NAMALWA (cell line): ENCODE measurements at places on chromosomes 1 and 21.

GRCh38 chr1:38487396-38487795 lies 372.2 kb downstream of the RRAGC start:
- no peak for DNase-seq

- DNase-seq, result no peak
Observed at GRCh38 chr1:34796990-34797389, 4.2 kb downstream of the GJA4 start.

DNA sequence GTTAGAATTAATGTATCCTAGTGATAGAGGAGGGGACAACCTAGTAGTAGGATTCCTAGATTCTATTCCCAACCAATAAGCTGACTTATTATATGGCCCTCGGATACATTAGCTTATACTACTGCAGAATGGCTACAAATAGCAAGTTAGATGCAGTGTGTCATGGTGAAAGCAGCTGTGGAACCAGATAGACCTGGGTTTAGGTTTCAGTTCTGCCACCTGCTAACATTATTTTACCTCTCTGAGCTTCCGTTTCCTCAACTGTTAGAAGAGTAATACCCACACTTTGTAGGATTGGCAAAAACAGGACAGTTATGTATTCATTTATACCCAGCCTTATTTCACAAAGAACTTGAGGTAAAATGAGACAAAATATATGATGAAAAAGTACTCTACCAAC lies 21.6 kb upstream of the MAGOH start:
- DNase-seq, result no peak

GRCh38 chr1:200302192-200302920 lies 107.5 kb downstream of the ZNF281 start:
- DNase-seq, result peak; percentile 81

DNA sequence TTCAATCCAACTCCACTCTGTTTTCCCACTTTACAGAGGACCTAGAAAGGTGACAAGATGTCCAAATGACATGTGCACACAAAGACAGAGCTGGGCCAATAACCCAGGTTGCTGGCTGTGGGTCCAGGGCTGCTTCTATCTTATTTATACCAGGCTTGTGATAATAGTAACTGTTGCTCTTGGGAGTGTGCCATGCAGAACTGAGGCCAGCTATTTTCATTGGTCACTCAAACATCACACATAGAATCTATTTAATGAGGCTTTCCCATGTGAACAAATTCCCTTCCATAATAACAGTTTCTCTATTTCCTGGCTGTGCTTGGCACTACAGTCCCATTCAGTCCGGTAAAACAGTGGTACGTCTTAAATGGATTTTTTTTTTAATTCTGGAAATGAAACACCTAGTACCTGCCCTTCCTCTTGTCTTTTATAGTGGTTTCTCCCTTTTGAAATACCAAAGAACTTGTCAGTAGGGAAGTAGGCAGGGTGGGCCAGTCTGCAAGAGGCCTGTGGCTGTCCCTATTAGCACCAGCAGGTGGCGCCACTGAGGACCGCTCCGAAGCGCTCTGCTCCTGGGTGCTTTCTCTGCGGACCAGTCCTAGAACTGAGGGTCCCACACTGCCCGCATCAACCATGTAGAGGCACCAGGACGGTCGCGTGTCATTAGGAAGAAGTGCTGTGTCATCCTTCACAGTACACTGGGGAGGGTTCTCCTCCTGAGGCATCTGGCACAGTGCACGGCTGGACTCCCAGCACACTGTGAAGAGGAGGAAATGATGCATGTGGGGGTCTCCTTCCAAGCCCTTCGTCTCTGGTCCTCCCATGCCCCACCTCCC lies 52.1 kb downstream of the GPR161 start:
- DNase-seq, result peak; percentile 73

GRCh38 chr1:19272064-19272463 lies 16.5 kb downstream of the AKR7A3 start:
- DNase-seq, result peak; percentile 0

- DNase-seq, result no peak
Observed at GRCh38 chr1:171758011-171758410, 16.1 kb upstream of the VAMP4 start.

DNA sequence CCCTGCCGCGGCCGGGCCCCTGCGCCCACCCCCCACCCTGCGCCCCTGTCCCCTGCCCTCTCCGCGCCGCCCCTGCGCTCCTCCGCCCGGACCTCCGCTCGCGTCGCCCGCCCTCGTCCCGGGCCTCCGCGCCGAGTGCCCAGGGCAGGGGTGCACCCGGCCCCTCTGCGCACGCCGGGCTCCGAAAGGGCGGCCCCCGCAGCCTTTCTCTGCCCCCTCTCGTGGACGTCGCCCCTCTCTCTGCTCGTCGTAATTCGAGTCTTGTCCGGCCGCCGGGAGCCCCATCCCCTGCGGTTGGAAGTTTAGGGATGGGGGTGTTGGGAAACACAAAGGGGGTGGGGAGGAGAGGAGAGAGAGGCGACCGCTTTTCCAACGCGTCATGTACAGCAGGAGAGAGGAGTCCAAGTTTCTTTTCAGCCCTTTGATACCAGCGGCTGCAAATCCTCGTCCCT lies 407 bp downstream of the GALNT2 start:
- peak; percentile 36 for DNase-seq

- DNase-seq, result peak; percentile 22
Observed at GRCh38 chr1:201795066-201795465, 33.9 kb upstream of the IPO9 start.

- DNase-seq, result no peak
Observed at GRCh38 chr1:180796897-180797640, 115.6 kb upstream of the KIAA1614 start.

DNA sequence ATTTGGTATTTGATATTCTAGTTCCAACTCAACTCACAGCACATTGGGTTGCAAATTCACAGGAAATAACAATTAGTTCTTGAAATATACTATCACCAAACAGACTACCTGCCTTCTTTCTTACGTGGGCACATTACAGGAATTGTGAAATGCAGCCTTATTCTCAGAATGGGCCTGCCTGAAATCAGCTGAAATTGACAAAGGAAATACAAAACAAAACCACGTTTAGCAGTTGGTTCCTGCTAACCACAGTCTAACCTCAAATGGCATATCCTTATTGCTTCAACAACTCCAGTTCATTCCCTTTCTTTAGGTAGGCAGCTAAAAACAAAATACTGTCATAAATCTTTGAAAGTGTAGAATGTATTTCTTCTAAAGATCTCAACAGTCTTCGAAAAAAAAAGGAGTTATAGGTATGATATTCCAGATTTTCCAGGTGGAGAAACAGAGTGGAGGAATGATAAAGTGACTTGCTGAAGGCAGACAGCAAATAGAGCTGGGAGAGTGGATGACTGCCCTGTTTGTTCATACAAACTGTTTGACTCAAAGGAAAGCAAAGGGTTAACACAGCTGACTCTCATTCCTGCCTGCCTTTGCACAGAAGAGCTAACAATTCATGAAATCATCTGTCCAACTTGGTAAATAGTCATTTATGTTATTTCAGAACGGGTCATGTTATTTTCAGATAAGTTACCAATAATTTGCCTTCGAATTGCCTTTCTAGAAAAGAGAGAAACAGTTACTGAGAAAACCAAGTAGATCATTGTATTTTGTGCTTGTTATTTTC lies 1.6 kb upstream of the GREM2 start:
- no peak for DNase-seq
